ENCODE measurements at places on chromosomes 11 and 22. TPM values are rescaled to one million over a fixed set of nuclear protein-coding genes. Genes with fewer than 3 reads are reported as not detected.
A peak's percentile ranks its signal among the peaks of the same experiment; 100 is the strongest.

DNA sequence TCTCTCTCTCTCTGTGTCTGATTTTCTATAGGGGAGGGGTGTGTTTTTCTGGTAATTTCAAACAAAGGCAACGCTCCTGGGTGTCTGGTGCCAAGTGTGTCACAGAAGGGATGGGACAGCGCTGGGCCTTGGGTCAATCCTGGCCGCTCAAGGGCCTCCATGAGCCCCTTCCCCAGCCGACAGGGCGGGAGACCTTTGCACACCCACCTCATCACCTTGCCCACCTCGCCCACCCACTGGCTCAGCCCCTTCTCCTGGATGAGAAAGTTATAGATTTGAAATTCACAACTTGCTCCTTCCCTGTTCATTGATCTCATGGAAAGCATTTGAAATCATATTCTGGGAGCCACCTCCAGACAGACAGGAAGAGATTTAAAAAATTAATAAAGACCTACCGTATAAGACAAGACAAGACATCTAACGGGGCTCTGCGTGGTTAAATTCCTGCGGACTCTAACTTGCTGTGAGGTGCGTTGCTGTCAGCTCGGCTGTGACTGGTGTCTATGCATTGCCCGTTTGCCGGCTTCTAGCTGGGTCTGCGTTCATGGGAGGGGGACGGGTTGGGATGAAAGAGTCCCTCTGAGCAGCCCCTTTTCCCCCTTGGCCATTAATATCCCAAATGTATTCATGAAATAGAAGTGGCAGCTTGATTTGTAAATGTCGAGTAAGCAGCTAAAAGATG is 27.0 kb downstream of the MPPED1 start:
- no peak overlapping the region for H3K4me3 ChIP-seq
- peaks cover 15% of the 10 kb centered on the region for H3K27me3 ChIP-seq
- no peak for DNase-seq
- no peaks in the 10 kb centered on the region for H3K4me1 ChIP-seq
- H3K36me3 ChIP-seq: no peaks in the 10 kb centered on the region

TNNT3 gene
- not detected for polyA plus RNA-seq

- H3K4me3 ChIP-seq: no peak overlapping the region
- H3K4me1 ChIP-seq: peaks cover 10% of the 10 kb centered on the region
- H3K36me3 ChIP-seq: no peaks in the 10 kb centered on the region
- H3K27ac ChIP-seq: no peak overlapping the region
- DNase-seq: peak; percentile 26
Measured at GRCh38 chr11:44595964-44596381, 30.5 kb downstream of the CD82 start.

SLC22A9 gene
- polyA plus RNA-seq: not detected

GRCh38 chr11:3021125-3021524 is 29.0 kb upstream of the NAP1L4 start:
- no peaks in the 10 kb centered on the region for H3K27me3 ChIP-seq
- peaks cover 18% of the 10 kb centered on the region for H3K4me1 ChIP-seq
- no peak overlapping the region for H3K27ac ChIP-seq
- peaks cover 63% of the 10 kb centered on the region for H3K36me3 ChIP-seq

- no peak for DNase-seq
- H3K27ac ChIP-seq: no peak overlapping the region
- no peaks in the 10 kb centered on the region for H3K4me1 ChIP-seq
- H3K36me3 ChIP-seq: no peaks in the 10 kb centered on the region
- H3K4me3 ChIP-seq: no peak overlapping the region
- no peaks in the 10 kb centered on the region for H3K27me3 ChIP-seq
Measured at GRCh38 chr22:47114813-47115517, 352.5 kb downstream of the TBC1D22A start.

ANO1 gene
- not detected for polyA plus RNA-seq

PGA5 gene
- polyA plus RNA-seq: not detected

DNA sequence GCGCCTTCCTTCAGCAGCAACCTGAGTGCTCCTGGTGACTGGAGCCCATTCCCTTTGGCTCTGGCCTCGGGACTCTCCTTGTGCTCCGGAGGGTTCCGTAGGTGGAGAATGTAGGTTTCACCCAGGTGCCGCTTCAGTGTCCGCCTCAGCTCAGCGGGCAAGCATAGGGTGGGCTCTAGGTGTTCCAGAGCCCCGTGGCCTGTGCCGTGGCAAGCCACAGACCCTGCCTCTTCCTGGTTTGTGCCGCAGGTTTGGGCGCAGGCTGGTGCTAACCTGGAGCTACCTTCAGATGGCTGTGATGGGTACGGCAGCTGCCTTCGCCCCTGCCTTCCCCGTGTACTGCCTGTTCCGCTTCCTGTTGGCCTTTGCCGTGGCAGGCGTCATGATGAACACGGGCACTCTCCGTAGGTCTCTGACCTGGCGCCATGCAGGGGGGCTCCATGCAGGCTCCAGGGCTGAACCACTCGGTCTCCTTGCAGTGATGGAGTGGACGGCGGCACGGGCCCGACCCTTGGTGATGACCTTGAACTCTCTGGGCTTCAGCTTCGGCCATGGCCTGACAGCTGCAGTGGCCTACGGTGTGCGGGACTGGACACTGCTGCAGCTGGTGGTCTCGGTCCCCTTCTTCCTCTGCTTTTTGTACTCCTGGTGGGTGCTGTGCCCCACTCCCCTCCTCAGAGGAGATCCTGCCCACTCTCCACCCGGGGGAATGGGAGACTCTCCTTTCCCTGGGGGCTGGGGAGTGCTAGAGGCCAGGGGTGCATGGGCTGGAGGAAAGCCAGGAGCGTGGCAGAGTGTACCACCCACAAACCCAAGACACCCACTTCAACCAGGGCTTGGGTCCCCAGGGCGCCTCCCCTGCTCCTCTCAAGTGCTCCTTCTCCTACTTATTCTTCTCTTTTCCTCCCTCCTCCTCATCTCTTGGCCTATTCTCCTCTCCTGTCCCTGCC is 2.4 kb downstream of the SLC22A12 start:
- no peaks in the 10 kb centered on the region for H3K4me1 ChIP-seq
- no peaks in the 10 kb centered on the region for H3K27me3 ChIP-seq
- H3K36me3 ChIP-seq: no peaks in the 10 kb centered on the region

GRCh38 chr11:41716862-41717261 is 257.4 kb upstream of the LRRC4C start:
- no peaks in the 10 kb centered on the region for H3K27me3 ChIP-seq
- DNase-seq: no peak
- H3K36me3 ChIP-seq: no peaks in the 10 kb centered on the region

GRCh38 chr11:34603129-34604001 is 17.5 kb upstream of the EHF start:
- H3K27me3 ChIP-seq: no peaks in the 10 kb centered on the region
- no peaks in the 10 kb centered on the region for H3K36me3 ChIP-seq
- no peak overlapping the region for H3K27ac ChIP-seq
- no peak for DNase-seq

CARD18 gene
- polyA plus RNA-seq: not detected

- H3K36me3 ChIP-seq: no peaks in the 10 kb centered on the region
- no peak for DNase-seq
- peaks cover 42% of the 10 kb centered on the region for H3K4me1 ChIP-seq
- H3K27me3 ChIP-seq: no peaks in the 10 kb centered on the region
- H3K27ac ChIP-seq: no peak overlapping the region
Measured at GRCh38 chr11:102272047-102272824, 45.0 kb upstream of the BIRC3 start.

C22orf31 gene
- polyA plus RNA-seq: not detected
